ENCODE measurements at places on chromosomes 3 and 15.

DNA sequence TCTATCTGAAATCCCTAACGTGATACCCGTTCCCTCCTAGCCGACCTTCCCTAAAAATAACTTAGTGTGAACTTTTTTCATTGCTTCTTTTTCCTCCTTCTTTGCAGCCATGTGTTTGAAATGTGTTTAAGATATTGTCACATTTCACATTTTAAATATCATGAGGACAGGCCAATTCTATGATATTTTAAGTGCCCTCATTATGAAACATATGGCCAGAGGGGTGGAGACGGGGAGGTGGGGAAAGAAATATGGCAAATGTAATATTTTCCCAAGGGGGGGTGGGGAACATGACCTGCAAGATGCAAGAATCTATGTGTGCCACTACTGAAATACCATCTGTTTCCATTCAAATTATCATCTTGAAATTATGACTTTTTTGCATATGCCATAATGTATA lies 1039.2 kb downstream of the AGBL1 start:
- DNase-seq, result no peak

DNA sequence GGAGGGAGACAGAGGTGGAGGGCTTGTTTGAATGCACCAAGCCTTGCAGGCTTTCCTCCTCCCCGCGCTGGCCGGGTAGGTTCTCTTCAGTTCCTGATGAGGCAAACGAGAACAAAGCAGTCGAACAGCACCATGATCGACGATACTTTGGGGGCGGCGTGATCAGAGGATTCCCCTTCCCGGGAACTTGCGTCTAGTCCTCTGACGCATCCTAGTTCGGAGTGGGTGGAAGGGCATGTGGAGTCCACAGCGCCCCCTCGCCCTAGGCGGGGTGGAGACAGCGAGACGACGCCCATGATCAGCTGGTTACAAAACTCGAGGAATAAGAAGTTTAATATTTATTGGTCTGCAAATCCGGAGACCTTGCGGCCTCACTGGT lies 452 bp upstream of the SV2B start:
- no peak for DNase-seq

- DNase-seq, result no peak
Observed at GRCh38 chr15:29048011-29048410, 162.2 kb downstream of the APBA2 start.

DNA sequence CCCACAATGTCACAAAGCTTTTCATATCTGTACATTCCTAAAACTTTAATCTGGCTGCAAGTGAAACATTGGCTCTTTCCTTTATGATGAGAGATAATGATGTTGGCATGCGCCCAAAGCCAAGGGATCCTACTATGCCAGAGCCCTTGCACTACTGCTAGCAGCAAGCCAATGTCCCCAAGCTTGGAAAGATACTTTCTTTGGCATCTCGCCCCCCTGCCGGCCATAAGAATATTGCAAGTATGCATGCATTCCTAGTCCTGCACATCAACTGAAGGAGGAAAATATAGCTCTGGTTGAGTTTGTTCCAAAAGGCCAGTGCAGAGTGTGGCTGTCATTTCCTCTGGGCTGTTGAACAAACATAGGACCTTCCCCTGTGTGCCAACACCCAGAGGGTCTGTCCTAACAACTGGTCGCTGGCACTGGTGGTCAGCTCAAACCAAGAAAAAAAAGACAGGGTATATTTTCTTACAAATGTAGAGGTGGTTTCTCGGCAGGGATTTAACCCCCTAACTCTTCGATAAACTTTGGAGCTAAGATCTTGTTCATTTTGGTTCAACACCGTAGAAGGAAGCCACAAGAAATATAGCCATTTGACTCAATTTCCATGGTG lies 120.9 kb upstream of the ZBED2 start:
- DNase-seq, result no peak

- DNase-seq, result no peak
Observed at GRCh38 chr3:107997671-107998070, 93.2 kb downstream of the CD47 start.

GRCh38 chr15:40407330-40407990 lies 1.9 kb downstream of the IVD start:
- no peak for DNase-seq

DNA sequence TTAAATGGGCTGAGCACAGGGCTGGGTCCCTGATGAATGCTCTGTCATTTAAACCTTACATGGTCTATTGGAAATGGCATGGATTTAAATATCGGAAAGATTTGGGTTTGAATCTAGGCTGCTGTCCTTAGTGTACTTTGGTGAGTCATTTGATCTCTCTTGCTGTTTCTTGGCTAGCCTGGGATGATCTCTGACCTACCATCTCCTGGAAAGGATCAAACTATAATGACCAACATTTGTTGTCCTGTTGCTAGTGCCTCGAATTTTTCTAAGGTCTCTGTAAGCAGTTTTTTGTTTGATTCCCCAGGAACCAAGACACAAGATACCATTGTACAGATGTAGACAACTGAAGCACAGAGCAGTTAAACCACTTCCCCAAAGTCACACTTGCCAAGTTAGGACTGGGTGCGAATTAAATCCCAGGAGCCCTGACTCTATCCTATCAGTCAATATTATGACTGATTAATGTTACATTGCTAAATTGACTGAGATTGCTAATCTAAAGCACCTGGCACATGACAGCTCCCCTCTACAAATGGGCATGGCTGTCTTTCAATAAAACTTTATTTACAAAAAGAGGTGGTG lies 244.9 kb upstream of the MCTP2 start:
- no peak for DNase-seq

DNA sequence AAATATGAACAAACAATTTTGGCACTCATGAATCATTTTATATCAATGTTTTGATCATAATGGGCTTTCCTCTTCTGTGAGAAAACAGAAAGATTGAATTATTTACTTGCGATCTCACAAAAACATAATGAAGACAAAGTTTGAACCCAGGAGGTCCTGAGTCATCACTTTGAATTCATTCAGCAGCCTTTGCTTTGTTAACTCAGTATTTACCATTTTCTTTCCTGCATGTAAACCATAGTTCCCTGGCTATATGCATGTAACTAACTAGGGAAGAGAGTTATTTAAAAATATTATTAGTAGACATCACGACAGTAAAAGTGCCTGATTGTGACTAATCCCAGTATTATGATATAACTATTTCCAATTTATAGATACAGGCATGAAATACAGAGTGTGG lies 1026.2 kb downstream of the PLOD2 start:
- no peak for DNase-seq

DNA sequence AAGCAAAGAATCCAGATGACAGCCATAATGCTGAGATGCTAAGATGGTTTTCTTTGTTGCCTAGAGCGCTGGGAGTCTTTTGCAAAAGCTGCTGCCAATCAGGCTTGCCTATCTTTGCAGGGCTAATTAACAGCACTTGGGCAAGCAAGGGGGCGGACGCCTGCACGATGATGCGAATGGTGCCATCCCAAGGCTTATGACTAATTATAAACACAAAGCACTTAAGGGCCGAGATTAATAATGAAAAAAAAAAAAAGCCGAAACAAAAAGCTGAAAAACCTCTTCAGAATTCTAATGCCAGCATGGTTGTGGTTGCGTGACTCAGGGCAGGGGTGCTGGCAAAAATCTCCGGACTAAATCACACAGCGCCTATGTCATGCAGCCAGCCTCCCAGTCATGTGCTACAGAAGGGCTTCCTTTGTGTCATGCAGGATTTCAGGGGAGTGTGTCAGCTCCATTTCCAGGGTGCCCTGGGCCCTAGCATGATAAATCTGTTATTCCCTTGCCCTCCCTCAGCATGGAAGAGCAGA lies 185.0 kb upstream of the ANKRD28 start:
- no peak for DNase-seq

DNA sequence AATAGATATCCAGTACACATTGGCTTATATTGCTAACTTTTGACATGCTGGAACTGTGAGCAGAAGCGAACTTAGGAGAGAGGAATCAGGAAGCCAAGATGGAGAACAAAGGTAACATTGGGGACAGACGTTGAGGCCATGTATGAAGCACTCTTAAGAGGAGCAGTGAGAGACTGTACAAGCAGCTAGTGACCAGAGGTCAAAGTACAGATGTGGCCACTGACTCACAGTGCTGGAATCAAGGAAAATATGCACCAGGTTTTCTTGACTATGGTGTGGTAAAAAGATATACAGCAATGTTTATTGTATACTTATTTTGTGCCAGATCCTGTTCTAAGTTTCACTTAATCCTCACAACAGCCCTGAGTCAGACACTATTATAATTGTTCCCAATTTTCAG lies 2.0 kb upstream of the IL20RB start:
- DNase-seq, result no peak

- DNase-seq, result no peak
Observed at GRCh38 chr3:71629289-71629688, 45.8 kb upstream of the FOXP1 start.

DNA sequence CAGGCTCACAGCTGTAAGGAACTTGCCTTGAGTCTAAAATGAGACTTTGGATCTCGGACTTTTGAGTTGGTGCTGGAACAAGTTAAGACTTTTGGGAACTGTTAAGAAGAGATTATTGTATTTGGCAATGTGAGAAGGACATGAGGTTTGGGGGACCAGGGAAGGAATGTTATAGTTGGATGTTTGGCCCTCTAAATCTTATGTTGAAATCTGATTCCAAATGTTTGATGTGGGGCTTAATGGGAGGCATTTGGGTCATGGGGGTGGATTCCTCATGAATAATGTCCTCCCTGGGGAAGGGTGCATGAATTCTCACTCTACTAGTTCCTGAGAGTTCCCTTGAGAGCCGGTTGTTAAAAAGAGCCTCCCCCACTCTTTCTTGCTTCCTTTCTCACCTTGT lies 18.5 kb upstream of the CHCHD6 start:
- no peak for DNase-seq

GRCh38 chr15:72952151-72952550 lies 100.1 kb upstream of the NEO1 start:
- DNase-seq, result no peak

- no peak for DNase-seq
Observed at GRCh38 chr3:15977090-15977489, 179.3 kb upstream of the ANKRD28 start.

DNA sequence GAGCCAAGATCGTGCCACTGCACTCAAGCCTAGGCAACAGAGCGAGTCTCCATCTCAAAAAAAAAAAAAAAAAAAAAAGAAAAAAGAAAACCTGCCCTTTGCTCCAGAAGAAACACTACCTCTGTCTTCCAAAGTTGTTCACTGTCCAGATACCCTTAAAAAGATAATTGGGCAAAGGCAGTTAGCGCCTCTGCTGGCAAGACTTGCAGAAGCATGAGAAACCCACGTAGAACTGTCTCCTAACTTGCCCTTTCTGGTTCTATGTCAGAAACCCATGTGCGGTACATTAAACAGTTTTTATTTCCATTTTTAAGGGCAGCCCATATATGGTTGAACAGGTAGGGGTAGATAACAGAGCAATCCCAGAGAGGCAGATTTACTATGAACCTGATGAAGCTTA lies 1026.4 kb downstream of the ROBO2 start:
- DNase-seq, result no peak

GRCh38 chr15:42194513-42194912 lies 13.6 kb downstream of the VPS39 start:
- DNase-seq, result no peak

GRCh38 chr3:195059006-195059350 lies 212.0 kb downstream of the XXYLT1 start:
- no peak for DNase-seq

DNA sequence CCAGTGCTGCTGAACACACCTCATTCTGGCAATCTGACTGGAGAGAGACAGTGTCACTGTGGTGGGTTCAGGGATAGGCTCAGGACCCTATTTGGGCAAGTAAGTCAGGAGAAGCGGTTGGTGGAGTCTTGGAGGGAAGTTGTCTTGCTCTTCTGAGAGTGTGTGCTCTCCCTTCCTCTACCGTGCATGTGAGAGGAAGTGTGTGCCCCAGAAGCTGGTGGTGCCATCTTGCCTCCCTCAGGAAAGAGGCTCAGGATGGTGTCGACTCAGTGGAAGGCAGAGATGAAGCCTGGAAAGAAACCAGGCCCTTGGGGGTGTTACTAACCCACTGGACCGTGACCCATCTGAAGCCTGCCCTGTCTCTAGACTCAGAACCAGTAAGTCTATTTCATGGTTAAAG lies 6.8 kb upstream of the RARRES1 start:
- DNase-seq, result no peak

- DNase-seq, result no peak
Observed at GRCh38 chr15:31471731-31472430, 145.2 kb downstream of the KLF13 start.
